ENCODE measurements at places on chromosomes 5 and 9.

GRCh38 chr5:148398698-148399121 lies 15.0 kb downstream of the FBXO38 start:
- no peak for DNase-seq

GRCh38 chr9:28051559-28052503 lies 478.6 kb upstream of the C9orf72 start:
- DNase-seq, result no peak

- no peak for DNase-seq
Observed at GRCh38 chr9:13529321-13530104, 250.0 kb upstream of the MPDZ start.

DNA sequence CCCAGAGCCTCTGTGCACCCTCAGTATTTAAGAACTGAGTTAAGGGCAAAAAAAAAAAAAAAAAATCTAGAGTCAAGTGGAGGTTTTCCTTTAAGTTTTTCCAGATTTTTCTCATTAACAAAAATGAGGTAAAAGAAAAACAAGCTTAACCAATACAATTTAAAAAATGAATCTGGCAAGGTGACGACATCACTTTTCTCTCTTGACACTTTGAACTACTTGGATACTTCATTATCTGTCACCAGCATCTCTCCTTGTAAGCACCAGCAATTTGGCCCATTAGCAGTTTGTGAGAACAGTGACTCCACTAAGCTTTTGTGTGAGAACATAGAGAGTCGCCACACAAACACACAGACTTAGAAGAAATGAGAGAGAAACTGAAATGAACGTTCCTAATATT lies 345.7 kb upstream of the SLC30A5 start:
- DNase-seq, result no peak

DNA sequence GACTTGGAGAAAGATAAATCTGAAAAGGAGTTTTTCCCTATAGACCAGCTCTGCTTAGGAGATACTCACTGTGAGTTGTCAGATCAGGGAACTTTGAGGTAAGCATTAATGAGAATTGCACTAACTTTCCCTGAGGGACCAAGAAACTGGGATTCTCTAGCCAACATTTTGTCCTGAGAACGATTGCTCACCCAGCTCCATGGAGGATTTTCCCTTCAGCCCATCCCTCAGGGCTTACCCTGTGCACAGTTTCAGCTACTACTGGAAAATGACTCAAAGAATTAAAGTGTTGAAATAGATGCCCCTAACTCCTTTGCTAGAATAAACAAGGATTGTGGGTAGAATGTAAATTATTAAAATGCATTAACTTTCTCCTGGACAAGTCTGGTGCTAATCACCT lies 237.2 kb upstream of the IL12B start:
- DNase-seq, result no peak

DNA sequence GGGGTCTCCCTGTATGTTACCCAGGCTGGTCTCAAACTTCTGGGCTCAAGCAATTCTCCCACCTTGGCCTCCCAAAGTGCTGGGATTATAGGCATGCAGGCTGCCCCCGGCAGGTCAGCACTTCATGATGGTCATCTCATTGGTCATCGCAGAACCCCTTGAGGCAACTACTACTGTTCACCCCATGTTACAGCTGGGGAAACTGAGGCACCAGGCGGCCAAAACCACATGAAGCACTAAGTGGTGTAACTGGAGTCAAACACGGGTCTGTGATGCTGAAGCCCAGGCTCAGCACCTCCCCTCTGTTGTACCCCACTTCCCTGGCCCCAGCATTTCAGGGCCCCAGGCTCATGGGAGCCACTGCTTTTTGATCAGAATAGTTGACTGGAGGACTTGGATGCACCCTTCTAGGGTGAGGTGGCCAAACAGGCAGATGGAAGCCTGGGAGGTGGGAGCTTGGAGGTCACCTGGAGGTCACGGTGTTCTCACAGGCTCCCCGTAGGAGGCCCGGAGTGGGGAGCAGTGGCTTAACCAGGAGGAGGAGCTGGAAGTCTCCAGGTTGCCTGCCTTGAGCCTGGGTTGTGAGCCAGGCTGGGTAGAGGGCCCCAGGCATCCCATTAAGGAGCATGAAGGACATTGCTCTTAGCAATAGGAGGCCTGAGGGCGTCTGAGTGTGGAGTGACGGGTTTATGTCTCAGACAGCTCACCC lies 57.3 kb upstream of the RPL26L1 start:
- no peak for DNase-seq

- DNase-seq, result no peak
Observed at GRCh38 chr5:139120521-139120920, 77.6 kb downstream of the SIL1 start.

GRCh38 chr9:113631137-113631765 lies 167.7 kb downstream of the RGS3 start:
- DNase-seq, result no peak

DNA sequence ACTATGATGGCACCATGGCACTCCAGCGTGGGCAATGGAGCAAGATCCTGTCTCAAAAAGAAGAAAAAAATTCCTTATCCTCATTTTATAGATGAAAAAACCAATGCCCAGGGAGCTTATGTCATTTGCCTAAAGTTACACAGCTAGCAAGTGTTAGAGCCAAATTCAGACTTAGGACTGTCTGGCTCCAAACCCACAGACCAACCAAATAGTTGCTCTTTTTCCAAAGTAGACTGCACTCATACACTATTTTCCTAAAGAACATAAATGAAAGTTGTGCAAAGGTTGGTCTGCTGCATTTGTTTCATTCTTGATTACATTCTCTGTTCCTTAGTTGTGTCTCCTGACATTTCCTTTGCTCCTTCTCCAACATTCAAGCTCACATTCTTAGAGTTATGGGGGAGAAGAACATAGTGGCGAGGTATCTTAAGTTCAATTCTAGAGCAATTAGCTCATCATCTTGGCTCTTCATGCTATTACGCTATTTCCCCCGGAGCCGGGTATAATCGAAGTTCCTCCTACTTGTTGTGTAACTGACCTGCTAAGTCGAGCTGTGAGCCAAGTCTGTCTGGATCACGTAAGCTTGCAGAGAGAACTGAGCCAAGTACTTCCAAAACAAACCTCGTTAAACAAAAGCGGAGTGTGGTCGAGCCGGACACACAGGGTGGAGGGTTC lies 138.3 kb downstream of the RFK start:
- DNase-seq, result no peak

DNA sequence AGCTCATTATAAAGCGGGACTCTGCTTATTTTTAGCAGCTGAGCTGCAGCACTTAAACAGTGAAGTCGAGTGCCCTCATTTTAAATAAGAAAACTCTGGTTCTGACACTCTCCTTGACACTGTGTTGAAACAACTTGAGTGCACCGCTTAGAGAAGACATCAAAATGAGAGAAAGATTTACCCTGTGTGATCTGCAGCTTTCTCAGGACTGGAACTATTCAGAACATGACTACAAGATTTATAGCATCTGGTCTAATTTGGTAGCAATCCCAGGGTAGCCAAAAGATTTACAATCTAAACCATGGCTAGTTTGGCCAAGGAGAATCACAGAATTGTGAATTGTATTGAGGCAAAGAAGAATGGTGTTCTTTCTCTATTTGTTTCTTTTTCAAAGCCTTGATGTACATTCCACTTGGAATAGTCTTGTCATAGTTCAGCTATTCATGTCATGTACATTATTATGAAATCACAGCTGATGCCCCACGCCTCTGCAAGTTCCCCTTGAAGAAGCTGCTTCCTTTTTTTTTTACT lies 38.7 kb downstream of the PLEKHG4B start:
- no peak for DNase-seq

DNA sequence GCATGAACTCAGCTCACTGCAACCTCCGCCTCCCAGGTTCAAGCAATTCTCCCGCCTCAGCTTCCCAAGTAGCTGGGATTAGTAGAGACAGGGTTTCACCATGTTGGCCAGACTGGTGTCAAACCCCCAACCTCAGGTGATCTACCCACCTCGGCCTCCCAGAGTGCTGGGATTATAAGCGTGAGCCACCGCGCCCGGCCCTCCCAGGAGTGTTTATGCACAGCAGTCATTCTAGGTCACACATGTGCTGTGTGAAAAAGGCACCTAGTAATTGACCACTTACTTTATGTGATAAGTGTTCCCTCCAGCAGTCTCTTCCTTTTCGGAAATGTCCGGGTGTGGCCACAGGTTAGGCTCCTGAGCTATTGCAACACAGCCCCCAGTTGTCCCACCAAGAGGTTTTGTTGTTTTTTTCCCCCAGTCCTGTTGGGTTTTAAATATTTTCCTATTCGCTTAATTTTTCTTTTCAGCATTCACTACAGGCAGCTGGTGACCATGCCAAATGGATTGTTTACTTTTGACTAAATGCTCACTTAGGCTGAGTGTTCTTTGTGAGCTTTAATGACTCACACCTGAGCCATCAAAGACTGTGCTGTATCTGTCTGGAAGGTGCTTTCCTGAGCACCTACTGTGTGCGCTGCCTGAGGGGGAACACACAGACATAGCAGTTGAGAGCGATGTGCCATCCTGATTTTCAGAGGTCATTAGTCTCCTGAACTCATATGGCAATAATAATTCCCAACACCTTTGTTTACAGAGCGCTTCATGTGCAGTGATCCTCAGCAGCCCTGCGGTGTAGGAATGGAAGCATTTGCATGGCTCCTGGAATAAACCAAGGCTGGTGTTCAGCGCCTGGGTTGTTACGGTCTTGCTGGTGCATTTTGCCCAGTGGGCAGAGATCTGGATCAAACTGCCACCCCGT lies 94.3 kb downstream of the MVB12B start:
- DNase-seq, result no peak

GRCh38 chr5:125422342-125422741 lies 675.9 kb upstream of the ZNF608 start:
- no peak for DNase-seq

DNA sequence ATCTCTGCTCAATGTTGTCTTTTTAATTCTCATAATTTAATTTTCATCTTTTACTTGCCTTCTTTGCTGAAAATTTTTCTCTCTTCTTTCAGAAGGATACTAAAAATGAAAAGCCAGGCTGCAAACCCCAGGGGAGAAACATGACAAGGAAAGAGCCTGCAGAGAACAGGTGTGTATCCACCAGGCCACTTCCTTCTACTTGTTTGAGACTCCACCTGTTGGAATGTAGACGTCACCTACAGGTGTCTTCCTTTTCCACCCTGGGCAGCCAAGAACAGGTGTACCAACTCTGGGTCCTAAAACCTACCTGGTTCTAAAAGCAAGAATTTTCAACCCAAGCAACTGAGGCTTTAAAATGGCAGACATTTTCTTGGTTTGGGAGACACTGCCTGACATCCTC lies 166.8 kb downstream of the ATP10B start:
- no peak for DNase-seq

GRCh38 chr9:90834828-90835595 lies 33.4 kb downstream of the SYK start:
- no peak for DNase-seq

DNA sequence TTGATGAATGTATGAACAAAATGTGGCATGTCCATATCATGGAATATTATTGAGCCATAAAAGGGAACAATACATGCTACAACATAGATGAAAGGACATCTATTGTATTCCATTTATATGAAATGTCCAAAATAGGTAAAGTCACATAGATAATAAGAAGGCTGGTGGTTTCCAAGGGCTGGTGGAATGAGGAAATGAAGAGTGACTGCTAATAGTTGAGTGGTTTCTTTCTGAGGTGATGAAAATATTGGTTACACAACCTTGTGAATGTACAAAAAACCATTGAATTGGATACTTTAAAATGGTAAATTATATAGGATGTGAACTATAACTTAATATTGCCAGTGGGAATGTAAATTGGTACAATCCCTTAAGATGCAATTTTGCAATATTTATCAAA lies 5.2 kb downstream of the ARSB start:
- no peak for DNase-seq

DNA sequence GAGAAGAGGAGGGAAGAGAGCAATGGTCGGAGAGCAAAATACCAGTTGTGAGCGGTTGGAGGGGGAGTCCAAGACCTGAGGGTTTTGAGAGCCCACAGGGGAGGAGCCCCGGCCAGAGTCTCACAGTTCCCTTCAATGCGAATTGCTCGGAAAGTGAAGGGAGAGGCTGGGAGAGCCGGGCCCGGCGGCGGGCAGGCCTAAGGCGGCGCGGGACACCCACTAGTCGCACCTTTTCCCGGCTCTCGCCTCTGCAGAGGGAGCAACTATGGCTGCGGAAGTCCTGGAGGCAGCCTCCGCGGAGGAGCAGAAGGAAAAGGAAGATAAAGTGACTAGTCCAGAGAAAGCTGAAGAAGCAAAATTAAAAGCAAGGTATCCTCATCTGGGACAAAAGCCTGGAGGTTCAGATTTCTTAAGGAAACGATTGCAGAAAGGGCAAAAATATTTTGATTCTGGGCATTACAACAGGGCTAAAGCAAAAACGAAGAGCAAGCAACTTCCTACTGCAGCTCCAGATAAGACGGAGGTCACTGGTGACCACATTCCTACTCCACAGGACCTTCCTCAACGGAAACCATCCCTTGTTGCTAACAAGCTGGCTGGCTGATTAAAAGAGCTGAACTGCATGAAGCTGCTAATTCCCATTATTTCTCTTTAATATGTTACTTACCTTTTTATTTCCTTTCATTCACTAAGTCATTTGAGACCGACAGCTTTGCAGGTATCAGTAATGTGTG lies 6.5 kb upstream of the BTNL3 start:
- DNase-seq, result no peak

DNA sequence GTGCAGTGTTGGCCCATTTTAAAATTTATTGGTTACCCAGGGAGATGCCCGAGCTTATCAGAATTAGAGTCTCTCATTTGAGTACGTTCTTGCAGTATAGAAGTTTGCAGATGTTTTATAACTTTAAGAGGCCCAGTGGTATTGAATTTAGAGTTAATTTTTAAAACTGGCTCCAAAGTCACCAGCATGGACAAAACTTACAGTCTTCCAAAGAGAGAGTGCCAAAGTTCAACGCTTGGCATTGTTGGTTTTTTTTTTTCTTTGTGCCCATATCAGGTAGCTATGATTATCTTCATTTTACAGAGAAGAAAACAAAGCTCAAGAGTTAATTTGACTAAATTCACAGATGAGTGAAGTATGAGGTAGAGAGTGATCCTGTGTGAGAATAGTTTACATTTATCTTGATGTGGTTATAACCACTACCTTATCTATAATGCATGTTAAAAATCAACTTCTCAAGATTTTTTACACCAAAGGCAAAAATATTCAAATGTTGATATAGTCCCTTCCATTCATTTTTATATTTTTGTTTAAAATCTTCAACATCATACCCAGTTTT lies 273.7 kb upstream of the DMRT1 start:
- DNase-seq, result no peak

DNA sequence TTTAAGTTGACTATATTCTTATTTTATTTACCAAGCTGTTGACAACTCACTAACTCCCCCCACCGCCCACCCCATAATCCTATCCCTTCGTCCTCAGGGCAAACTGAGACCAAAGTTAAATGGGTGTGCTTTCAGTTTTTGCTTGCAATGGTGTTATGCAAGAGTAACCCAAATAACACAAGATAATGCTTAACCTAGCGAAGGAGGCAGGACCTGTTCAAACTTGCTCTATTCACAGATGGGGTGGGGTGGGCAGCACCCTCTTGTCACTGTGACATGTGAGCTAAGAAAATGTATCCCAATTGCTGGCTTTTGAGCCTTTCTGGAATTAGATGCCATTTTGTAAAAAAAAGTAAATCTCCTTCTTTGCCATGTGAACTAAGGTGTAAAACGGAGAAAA lies 40.4 kb downstream of the GLIS3 start:
- no peak for DNase-seq

- no peak for DNase-seq
Observed at GRCh38 chr9:38375572-38375963, 16.9 kb upstream of the ALDH1B1 start.
